ENCODE measurements at places on chromosomes 6 and 20.

- DNase-seq, result no peak
Measured at GRCh38 chr6:136641166-136641565, 90.9 kb upstream of the MAP7 start.

DNA sequence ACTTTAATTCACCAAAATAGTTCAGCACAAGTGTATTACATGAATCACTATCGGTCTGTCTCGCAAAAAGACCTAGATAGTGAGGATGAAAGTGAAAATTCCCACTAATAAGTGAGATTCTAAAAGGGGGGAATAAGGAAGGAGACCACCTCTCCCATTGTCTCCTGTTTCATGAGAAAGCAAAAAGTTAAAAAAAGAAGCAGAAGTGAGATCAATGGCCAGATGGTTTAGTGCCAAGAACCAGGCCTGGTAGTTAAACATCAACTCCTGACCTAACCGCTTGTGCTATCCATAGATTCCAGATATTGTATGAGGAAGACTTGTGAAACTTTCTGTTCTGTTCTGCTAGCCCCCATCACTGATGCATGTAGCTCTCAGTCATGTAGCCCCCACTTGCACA, 293.0 kb downstream of the RNGTT start:
- no peak for DNase-seq

GRCh38 chr20:23255106-23255505, 95.5 kb upstream of the NXT1 start:
- DNase-seq, result no peak

GRCh38 chr6:157791450-157791849, 31.6 kb upstream of the SNX9 start:
- DNase-seq, result no peak

DNA sequence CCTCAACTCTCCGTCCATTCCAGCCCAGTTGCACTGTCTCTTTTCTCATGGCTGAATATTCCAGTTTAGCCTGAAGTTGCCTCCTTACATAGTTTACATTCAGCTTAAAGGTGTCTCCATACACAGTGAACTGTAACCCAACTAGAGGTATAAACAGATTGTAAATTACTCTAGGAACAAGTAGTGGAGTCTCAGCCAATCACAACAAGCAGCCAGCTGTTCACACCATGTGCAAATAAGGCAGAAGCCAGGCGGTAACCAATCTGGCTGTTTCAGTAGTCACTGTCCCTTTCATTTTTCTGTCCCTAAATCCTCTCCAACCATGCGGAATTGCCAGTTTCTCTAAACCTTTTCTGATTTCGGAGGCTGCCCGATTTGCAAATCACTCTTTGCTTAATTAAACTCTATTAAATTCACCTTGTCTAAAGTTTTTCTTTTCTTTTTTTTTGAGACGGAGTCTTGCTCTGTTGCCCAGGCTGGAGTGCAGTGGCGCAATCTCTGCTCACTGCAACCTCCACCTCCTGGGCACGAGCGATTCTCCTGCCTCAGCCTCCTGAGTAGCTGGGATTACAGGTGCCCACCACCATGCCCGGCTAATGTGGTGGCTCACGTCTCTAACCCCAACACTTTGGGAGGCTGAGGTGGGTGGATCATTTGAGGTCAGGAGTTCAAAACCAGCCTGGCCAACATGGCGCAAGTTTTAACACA, 37.6 kb upstream of the GFOD1 start:
- DNase-seq, result no peak

- no peak for DNase-seq
Measured at GRCh38 chr6:124882579-124883393, 79.5 kb upstream of the RNF217 start.

GRCh38 chr6:105015482-105015881, 58.6 kb downstream of the LIN28B start:
- DNase-seq, result no peak

DNA sequence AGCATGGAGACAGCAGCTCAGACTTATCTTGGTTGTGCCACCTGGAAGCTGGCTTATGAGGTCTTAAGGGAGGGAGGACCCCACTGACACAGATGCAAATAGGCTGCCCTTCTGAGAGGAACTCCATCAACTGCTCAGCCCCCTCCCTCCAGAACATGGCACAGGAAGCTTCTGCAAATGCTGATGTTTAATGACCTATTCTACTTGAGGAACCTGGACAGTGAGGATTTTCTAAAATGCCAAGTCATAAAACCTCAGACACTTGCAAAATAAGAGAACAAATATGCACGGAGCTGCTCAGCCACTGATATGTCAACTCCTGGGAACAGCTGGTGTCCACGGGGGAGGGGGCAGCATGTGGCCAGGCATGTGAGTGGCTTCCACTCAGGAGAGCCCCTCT, 3.5 kb downstream of the CST9 start:
- no peak for DNase-seq

DNA sequence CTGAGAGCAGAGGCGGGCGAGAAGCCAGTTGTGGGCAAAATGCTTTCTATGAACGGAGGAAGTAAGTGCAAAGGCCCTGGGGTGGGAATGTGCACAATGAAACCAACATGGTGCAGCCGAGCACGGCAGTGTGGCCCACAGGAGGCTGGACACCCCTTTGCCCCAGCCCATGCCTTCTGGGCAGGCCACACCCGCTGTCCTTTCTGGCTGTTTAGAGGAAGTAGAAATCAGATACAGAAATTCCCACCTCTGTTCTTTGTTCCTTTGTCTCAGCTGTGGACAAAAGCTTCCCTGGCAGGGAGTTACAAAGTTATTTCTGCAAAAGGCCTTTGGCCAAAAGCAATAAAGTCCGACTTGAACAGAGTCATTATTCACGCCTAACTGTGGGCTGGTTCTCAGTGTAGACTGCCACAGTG, 11.9 kb downstream of the SULF2 start:
- no peak for DNase-seq

- no peak for DNase-seq
Measured at GRCh38 chr20:52056203-52057062, 135.1 kb downstream of the ZFP64 start.
